ENCODE measurements at places on chromosomes 1 and 21.
A peak's percentile ranks its signal among the peaks of the same experiment; 100 is the strongest.

- no peak for DNase-seq
Measured at GRCh38 chr1:34361121-34361520, 184.4 kb downstream of the C1orf94 start.

- DNase-seq, result no peak
Measured at GRCh38 chr1:1206376-1206965, at the start of gene TNFRSF18. Gene TNFRSF18, minus strand, starts transcription at chr1:1206592. Its CDS starts 21 bp downstream, at chr1:1206571.

GRCh38 chr21:37043818-37044217, 29.1 kb downstream of the PIGP start:
- no peak for DNase-seq

DNA sequence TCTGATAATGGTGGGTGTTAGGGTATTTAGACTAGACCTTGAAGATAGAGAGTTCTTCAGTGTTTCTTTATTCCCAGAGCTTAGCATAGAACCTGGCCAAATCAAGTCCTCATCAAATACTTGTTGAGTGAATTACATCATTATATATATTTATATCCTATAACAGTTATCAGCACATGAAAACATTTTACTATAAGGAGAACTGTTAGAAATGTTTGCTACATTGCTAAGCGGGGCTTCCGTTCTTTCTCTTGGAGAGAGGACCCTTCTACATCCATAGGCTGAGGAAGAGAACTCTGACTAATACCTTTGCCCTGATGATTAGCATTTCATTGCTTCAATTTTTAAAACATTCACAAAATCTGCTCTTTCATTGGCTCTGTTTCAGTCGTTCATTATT, 66.5 kb upstream of the NBL1 start:
- no peak for DNase-seq

GRCh38 chr1:193785850-193786420, 599.5 kb upstream of the B3GALT2 start:
- no peak for DNase-seq

GRCh38 chr1:232992227-232992626, 41.8 kb downstream of the NTPCR start:
- no peak for DNase-seq

DNA sequence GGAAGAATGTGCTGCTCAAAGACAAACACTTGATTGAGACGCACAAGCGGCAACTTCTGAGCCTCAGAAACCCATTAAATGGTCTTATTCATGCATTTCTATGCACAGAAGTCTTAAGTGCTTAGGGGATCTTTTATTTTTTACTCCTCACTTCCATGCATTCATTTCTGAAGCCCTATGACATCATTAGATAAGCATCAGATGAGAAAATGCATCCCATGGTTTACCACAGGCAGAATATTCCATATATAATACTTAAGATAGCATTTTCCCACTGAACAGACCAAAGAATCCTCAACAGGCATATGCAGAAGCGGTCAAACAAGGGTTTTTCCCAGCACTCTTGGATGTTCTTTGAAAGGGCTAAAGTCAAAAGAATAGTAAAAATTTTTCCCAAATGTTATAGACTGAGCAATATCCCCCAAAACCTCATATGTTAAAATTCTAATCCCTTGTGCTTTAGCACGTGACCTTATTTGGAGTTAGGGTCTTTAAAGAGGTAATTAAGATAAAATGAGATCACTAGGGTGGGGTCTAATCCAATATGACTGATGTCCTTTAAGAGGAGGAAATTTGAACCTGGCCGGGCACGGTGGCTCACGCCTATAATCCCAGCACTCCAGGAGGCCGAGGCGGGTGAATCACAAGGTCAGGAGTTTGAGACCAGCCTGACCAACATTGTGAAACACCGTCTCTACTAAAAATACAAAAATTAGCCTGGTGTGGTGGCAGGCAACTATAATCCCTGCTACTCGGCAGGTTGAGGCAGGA, 22.6 kb upstream of the FAM89A start:
- DNase-seq, result no peak

- DNase-seq, result no peak
Measured at GRCh38 chr21:21612466-21612865, 614.3 kb downstream of the NCAM2 start.

GRCh38 chr1:73516451-73516850, 681.5 kb downstream of the LRRIQ3 start:
- DNase-seq, result no peak

DNA sequence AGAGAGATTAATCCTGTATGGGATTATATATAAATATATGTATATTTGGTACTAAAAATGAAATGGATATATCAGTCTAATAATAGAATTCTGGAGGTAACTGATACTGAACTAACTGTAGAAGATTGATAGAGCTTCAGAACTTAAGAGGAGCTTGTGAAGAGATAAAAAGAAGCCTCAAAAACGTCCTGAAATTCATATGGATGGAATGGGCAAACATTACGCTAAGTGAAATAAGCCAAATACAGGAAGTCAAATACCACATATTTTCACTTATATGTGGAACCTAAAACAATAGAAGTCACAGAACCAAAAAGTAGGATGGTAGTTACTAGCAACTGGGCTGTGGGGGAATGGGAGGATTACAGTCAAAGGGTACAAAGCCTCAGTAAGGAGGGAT, 36.0 kb upstream of the ADGRL4 start:
- DNase-seq, result no peak

DNA sequence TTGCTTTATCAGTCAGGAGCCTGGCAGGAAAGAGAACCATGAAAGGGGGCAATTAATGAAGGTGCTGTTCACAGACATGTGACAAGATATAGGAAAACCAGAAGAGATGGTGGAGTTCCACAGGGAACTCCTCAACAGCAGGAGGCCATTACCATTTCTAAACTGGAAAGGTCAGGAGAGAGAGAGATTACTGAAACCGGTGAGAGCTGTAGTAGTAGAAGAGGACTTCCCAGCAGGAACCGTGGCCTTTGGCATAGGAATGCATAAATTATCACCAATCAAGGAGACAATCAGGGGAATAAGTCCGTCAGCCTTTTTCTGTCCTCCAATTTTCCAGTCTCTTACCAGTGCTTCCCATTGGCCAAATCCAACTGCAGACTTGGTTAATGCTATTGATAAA, 23.0 kb upstream of the ABCD3 start:
- no peak for DNase-seq

- no peak for DNase-seq
Measured at GRCh38 chr1:205124726-205125125, 2.9 kb upstream of the RBBP5 start.

- no peak for DNase-seq
Measured at GRCh38 chr1:173269490-173270230, 62.5 kb upstream of the TNFSF4 start.

DNA sequence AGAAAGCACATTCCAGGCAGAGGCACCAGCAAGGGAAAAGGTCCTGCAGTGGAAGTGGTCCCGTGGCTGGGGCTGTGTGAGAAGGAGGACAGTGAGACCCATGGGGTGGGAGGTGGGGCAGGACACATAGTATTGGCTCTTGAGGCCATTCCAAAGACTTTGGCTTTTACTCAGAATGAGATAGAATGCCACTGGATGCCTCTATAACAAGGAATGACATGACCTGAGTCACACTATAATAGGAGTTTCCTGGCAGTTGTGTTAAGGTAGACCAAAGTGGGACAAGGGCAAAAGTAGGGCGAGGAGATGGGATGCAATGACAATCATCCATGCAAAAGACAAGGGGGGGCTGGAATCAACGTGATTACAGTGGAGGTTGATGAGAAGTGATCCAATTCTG, 24.7 kb upstream of the LAMC2 start:
- no peak for DNase-seq

- no peak for DNase-seq
Measured at GRCh38 chr1:17569200-17570139, 30.0 kb downstream of the ARHGEF10L start.

DNA sequence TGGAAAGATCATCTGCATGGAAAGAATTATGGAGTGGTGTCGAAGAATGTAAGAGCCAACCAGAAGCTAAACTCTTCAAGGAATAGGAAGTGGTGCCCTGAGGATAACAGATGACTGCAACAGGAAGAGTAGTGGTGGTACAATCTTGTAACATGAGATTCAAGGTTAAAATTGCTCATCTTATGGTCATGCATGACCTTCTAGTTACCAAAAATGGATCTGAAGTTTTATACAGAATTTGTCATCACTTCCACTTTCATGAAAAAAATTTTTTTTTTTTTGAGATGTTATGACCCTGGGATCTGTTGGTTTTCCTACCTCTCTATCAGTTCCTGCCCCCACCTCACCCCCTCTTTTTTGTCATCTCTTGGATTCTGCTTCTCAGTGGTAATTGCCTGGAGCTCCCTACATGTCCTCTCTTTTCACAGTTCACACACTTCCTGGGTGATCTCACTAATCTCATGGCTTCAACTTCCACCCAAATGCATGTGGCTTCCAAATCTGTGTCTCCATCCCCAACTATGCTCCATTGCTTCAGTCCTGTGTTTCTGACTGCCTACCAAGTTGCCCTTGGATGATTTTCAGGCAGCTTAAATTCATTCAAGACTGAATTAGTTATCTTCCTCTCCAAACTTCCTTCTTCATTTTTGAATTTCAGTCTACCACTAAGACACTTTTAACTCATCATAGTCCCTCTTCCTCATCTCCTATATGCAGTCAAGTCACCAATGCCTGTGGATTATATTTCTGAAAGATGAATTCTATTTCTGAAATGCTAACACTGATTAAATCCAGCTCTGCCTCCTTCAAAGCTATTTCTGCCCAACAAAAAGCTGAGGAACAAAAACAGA, 48.4 kb downstream of the SLAMF6 start:
- DNase-seq, result no peak

GRCh38 chr1:174217248-174217647, 57.9 kb downstream of the RABGAP1L start:
- no peak for DNase-seq

DNA sequence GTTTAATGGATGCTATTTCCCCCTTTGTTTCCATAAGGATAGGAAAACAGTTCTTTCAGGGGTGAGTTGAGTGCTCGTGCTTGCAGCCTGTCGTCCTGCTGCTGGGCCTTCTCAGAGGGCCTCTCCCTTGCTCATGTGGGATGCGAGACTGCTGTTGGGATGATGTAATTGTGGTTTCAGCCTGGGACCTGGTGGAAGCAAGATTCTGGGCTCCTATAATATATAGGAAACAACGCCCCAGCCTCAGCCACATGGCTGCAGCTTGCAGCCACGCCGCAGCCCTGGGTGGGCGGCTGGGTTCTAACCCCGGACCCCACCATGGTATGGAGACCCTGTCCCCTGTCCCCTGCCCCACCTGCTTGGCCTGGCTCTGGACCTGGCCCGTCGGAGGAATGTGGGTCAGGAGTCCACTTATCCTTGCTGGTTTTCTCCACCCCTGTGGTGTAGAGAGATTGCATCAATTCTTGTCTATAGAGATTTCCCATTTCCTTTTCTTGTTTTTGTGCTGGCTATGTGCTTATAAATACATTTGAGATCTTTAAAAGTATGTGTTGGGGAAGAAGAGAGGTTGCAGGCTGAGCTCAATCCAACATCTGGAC, 357.8 kb downstream of the SIPA1L2 start:
- no peak for DNase-seq

DNA sequence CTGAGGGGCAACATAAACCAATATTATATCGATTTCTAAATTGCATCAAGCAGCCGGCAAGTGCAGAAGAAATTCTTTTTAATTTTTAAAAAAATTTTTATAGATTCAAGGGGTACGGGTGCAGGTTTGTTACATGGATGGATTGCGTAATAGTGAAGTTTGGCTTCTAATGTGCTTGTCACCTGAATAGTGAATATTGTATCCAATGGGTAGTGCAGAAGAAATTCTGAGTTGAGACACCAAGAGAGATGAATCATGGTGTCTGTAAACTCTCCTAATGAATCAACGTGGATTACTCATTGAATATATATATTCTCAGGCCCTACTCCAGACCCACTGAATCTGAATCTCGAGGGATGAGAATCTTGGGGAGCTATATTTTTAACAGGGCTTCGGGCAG, 253.7 kb upstream of the FOXD3 start:
- DNase-seq, result no peak

DNA sequence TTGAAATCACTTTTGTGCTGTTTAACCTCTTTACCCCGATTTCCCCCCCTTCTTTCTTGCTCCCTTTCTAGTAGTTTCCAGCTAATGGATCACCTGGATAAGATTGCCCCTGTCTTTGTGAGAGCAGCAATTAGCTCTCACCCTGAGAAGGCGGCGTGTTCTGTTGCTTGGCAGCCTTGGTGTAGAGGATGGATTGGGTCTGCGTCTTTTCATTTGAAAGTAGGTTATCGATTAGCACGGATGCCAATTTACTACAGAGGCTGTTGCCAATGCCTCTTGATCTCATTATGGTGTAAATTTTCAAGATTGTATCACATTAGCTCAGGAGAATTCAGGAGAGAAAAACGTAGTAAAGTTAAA, 26.4 kb downstream of the KIF26B start:
- DNase-seq, result no peak

- DNase-seq, result no peak
Measured at GRCh38 chr21:41478319-41479177, 29.4 kb downstream of the TMPRSS2 start.

- peak; percentile 52 for DNase-seq
Measured at GRCh38 chr1:198699167-198700015, 60.6 kb downstream of the PTPRC start.
